ENCODE measurements at places on chromosomes 3 and 15. TPM values are rescaled to one million over a fixed set of nuclear protein-coding genes. Genes with fewer than 3 reads are reported as not detected.

CFAP44 gene
- total RNA-seq, result 2.0 TPM

GRCh38 chr3:197338586-197338985 is 40.2 kb upstream of the DLG1 start:
- H3K4me3 ChIP-seq, result no peak overlapping the region
- no peak overlapping the region for H3K27ac ChIP-seq
- no peaks in the 10 kb centered on the region for H3K36me3 ChIP-seq
- DNase-seq, result no peak

DNA sequence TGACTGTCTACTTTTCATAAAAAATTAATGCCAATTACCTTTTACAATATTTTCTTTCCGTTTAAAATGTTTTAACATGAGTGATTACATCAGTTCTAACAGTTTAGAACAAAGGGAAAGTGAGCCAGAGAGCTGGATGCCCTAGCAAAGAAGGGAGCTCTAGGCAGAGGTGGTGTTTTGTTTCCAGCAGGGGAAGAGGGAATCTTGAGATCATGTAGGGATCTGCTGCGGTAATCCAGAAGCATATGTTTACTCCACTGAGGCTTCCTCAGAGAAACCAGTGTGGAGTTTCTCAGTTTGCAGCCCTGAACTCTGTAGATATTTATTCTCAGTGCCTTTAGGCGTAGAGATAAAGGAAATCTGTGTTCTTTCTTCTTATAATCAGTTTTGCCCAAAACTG is 399.3 kb downstream of the NLGN1 start:
- DNase-seq, result no peak
- H3K27me3 ChIP-seq, result no peaks in the 10 kb centered on the region
- no peak overlapping the region for H3K4me3 ChIP-seq
- H3K27ac ChIP-seq, result no peak overlapping the region
- no peaks in the 10 kb centered on the region for H3K36me3 ChIP-seq

MUSTN1 gene
- total RNA-seq, result 1.9 TPM

GRCh38 chr3:71695000-71695482 is 30.2 kb downstream of the EIF4E3 start:
- no peaks in the 10 kb centered on the region for H3K27me3 ChIP-seq
- no peak overlapping the region for H3K27ac ChIP-seq
- no peak overlapping the region for H3K4me3 ChIP-seq

SQOR gene
- total RNA-seq, result 111 TPM

MOBP gene
- total RNA-seq, result 0.14 TPM

LRRC34 gene
- 5.9 TPM for total RNA-seq

DNA sequence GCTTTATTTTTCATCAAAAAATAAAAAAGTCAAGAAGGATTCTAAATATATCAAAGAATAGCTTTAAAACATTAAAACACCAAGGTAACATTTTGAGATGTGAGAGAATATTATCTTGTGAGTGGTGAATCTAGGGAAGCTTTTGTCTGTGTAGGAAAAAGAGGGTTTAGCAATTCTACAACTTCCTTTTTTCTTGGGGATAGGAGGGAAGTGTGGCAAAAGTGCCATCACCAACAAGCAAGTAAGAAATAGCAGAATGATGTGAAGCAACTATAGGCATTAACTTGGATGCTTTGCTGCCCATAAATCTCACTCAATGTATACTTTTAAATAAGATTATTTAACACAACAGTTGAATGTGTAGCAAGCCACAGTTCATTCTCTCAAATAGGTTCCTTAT is 57.8 kb upstream of the SUCLG2 start:
- no peaks in the 10 kb centered on the region for H3K4me1 ChIP-seq
- H3K4me3 ChIP-seq, result no peak overlapping the region
